ENCODE measurements at places on chromosomes 12 and 14. TPM values are rescaled to one million over a fixed set of nuclear protein-coding genes. Genes with fewer than 3 reads are reported as not detected.

DNA sequence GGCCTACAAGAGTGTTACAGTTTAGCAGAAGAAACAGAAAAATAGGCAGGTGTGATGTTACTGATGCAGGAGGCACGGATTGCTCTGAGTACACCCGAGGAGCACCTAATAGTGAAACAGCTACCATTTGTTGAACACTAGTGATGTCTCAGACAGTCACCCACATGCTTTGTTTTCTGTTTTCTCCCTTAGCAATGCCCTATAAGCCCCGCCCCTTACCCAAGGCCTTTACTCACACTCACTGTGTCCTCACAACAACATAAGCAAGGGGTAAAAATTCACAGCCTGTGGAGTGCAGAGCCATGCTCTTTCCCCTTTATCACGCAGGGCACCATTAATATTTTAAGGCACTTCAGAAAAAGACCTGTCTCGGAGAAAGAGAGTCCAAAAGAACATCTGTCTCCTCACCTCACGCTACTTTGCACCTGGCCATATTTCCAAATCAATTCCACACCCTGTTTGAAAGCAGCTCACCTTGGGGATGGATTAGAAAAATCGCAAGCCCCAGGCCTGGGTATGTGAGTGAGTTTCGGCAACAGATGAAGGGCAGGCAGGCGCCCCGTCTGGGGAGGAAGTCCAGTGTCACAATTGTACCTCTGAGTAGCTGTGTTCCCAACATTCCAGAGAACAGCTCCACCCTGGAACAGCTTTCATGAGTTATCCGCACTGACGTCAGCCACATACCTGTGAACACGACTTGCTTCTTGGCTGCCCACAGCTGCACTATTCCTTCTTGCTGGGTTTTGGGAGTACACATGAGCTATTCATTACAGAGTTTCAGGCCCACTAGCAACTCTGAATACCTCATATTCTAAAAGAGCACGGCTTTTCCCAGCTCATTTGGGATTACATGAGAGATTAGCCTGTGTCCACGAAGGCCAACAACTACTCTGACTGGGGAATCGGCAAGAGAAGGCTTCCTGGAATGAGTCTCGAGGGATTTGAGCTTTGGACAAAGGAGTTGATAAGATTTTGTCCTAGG lies 26.0 kb downstream of the MAPK1IP1L start:
- peak; percentile 45 for DNase-seq

DNA sequence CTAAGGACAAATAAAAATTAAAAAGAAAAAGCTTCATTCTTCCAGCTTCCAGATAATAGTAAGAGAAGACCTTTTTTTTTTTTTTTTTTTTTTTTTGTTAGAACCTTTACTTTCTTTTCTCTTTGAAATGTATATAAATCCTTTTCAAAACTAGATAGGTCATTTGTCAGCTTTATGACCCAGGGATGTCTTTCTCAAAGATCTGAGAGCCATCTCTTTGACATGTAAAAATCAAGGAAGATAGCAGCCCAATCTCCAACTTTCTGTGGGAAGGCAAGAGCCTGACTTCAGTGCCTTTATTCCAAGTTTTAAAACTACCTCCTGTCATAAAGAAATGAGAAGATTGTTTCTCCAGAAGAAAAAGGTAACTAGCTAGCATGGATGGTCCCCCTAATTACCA lies 203.3 kb upstream of the LRFN5 start:
- no peak for DNase-seq

DTX1 gene
- 8.6 TPM for total RNA-seq

HOXC6 gene
- not detected for total RNA-seq

- DNase-seq = no peak
These were observed 326.5 kb downstream of the MED13L start for GRCh38 chr12:115950959-115951358.

- DNase-seq = no peak
These were observed 2.5 kb downstream of the PTPN6 start for GRCh38 chr12:6953442-6954315.

- no peak for DNase-seq
These were observed 165.3 kb downstream of the ALX1 start for GRCh38 chr12:85445060-85445938.

LTB4R2 gene
- total RNA-seq = 7.0 TPM

GRCh38 chr14:94049625-94050023 lies 23.5 kb downstream of the OTUB2 start:
- DNase-seq = no peak

- DNase-seq = no peak
These were observed 5.1 kb downstream of the PAPLN start for GRCh38 chr14:73242357-73242901.

DNA sequence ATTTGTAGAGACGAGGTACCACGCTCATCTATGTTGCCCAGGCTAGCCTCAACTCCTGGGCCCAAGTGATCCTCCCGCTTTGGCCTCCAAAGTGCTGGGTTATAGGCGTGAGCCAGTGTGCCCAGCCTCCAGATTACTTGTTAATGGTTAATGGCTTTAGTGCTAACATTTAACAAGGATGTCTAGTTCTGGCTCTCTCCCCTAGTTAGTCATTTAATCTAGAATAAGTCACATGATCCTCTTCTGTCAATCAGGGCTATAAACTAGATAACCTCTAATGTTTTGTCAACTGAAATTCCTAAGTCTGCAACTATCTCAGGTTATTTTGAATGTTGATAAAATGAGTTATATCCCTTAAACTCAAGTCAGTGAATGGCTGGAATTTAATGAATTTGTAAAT lies 15.7 kb downstream of the ACTR6 start:
- no peak for DNase-seq

- peak; percentile 87 for DNase-seq
These were observed 10.9 kb downstream of the C12orf43 start for GRCh38 chr12:121005346-121005815.

SLC10A1 gene
- not detected for total RNA-seq

NT5DC3 gene
- total RNA-seq = 14.8 TPM

DNA sequence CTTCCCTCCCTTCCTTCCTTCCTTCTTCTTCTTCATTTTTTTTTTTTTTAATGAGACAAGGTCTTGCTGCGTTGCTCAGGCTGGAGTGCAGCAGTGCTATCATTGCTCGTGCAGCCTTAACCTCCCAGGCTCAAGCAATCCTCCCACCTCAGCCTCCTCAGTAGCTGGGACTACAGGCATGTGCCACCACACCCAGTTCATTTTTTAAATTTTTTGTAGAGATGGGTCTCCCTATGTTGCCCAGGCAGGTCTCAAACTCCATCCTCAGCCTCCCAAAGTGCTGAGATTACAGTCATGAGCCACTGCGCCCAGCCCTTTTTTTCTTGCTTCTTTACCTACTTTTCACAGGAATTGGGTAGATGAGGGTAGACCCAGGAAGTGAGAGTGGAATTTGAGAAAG lies 1.6 kb downstream of the OR10AD1 start:
- no peak for DNase-seq

ANKLE2 gene
- total RNA-seq = 58.2 TPM

DNA sequence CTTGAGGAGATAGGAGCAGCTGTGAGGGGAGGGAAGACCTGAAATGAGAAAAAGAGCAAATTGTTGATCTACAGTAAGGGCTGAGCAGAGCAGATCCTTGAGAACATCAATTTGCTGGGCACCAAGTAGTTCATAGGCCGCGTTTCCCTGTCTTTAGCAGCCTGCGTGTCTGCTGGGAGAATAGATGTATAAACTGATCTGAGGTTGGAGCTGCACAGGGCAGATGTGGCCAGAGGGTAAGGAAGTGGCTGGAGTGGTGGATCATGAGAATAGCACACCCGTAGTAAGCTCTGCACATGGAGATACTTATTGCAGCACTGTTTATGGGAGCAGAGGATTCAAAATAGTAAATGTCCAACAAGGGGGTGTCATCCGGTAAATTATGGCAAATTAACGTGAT lies 44.4 kb downstream of the NTF3 start:
- DNase-seq = no peak

HOXC11 gene
- total RNA-seq = not detected

DNA sequence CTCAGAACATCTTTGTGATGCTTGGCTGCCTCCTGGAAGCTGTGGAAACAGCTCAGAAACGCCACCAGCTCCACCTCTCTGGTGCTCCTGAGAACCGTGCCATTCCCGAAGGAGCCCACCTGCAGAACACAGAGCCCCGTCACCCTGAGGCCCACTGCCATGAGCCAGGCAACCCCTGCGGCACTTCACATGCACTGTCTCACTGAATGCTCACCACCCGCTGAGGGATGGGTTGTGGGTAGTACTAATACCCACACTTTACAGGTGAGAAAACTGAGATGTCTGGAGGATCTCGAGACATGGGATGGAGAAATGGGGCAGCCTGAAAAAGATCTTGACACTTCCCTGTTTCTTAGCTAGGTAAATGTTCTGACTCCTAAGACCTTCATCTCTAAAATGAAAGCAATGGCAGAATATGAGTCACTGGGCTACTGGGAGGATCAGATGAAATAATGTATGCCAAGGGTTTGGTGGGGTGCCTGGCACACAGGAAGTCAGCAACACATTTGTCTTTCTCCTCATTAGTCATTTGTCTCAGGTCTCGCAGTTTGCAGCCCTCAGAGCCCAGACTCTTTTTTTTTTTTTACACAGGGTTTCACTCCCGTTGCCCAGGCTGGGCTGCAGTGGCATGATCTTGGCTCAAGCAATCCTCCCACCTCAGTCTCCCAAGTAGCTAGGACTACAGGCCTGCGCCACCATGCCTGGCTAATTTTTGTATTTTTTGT lies 5.3 kb downstream of the OASL start:
- DNase-seq = no peak

OR2AP1 gene
- not detected for total RNA-seq

OTX2 gene
- total RNA-seq = 33.9 TPM

- DNase-seq = no peak
These were observed 3.5 kb downstream of the LMO3 start for GRCh38 chr12:16602412-16602811.

- no peak for DNase-seq
These were observed 137.1 kb upstream of the VRK1 start for GRCh38 chr14:96660123-96660522.

DDHD1 gene
- 14.0 TPM for total RNA-seq

DNA sequence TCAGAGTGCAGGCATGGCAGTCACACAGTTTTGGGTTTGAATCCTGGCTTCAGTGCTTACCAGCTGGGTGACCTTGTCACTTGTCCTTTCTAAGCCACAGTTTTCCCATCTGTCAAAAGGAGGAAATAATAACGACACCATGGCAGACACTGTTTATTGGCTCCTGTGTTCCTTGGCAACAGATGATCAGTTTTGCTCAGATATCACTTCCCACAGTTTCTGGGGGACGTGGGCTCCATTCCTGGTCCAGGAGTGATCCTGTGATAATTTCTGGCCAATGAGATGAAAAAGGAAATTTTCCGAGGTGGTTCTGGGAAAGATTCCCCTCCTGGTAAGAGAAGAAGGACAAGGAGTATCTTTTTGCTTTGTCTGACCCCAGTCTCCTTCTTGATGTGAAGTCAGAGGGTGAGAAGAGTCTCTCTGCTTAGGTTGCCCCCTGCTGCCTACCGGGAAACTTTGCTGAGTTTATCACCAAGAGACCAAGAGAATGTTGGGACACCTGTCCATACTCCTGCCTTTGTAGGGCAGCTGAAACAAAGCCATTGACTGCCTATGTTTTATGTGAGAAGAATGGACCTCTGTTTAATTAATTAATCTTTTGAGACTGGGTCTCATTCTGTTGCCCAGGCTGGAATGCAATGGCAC lies 178.9 kb upstream of the NRXN3 start:
- no peak for DNase-seq

DNA sequence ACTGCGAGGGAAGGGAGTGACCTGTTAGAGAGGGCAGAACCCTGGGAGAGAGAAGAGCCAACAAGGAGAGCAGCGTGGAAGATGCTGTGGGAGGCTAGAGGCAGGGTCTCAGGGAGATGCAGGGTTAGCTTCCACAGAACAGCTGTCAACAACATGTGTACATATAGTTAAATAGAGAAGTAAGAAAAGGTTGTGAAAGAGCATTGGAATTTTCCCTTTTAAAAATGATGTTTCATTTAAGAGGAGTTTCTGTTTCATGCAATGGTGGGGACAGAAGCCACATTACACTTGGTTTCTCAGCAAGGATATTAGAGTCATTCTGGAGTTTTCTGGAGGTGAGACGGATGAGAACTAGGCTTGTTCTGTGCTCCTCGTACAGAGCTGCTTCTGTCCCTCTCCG lies 23.8 kb upstream of the TBC1D30 start:
- no peak for DNase-seq

GRCh38 chr12:12872934-12873275 lies 18.5 kb upstream of the GPRC5A start:
- DNase-seq = no peak

- DNase-seq = no peak
These were observed 17.1 kb downstream of the BCAT1 start for GRCh38 chr12:24931666-24932405.

- DNase-seq = no peak
These were observed 26.2 kb downstream of the MEG3 start for GRCh38 chr14:100851946-100852620.

- DNase-seq = no peak
These were observed 19.8 kb downstream of the KRT80 start for GRCh38 chr12:52171950-52172512.

- DNase-seq = no peak
These were observed 11.6 kb downstream of the RFX4 start for GRCh38 chr12:106594447-106594846.

DNA sequence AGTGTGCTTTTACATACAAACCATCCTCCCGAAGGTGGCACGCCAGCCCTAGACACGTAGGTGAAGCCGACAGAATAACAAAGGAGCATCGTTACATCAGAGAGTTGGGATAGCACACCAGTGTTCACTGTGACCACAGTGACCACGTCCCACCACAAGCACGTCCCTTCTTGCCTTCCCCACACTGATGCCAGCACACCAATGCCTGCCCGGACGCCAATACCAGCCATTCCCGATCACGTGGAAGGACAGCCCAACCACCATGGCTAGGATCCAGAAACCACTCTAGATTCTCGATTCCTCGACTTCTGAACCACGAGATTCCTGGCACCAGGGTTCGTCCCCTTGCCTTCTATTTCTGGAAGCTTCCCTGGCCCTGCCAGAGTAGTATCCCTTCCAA lies 48.0 kb upstream of the GPR68 start:
- no peak for DNase-seq

SLC25A47 gene
- total RNA-seq = not detected

- no peak for DNase-seq
These were observed 359.9 kb downstream of the ADGRD1 start for GRCh38 chr12:131313635-131314034.

GRCh38 chr14:99626041-99626648 lies 18.8 kb upstream of the HHIPL1 start:
- DNase-seq = no peak

DNA sequence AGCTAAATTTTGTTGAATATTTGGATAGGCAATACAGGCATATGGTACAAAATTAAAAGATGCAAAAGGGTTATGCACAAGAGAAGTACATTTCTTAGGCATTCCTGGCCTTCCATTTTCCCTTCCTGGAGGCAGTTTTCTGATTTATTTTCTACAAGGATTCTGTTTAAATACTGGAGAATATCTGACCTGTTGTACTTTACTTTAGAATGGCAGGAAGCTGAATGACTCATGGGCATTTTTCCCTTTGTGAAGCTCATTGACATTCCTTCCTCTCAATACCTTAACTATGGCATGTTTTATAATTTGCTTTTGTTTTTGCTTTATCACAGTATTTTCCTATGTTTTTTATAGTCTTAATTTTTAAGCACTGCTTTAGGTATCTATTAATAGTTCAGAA lies 62.7 kb downstream of the RCOR1 start:
- DNase-seq = no peak

- DNase-seq = no peak
These were observed 18.2 kb downstream of the BICDL1 start for GRCh38 chr12:120007272-120007671.

TXNDC16 gene
- 14.3 TPM for total RNA-seq

ASB2 gene
- total RNA-seq = 0.77 TPM

GRCh38 chr12:129202109-129202814 lies 349.0 kb downstream of the GLT1D1 start:
- DNase-seq = no peak

- no peak for DNase-seq
These were observed 30.9 kb downstream of the ABCB9 start for GRCh38 chr12:122935318-122935717.

KSR2 gene
- 2.1 TPM for total RNA-seq

All from H1 (cell line).